Stimulated activated naive CD4-positive, alpha-beta T cell treated with Interleukin-2 at 50 U/mL for 16 hours (primary cell): ENCODE measurements at places on chromosomes 4 and X.

DNA sequence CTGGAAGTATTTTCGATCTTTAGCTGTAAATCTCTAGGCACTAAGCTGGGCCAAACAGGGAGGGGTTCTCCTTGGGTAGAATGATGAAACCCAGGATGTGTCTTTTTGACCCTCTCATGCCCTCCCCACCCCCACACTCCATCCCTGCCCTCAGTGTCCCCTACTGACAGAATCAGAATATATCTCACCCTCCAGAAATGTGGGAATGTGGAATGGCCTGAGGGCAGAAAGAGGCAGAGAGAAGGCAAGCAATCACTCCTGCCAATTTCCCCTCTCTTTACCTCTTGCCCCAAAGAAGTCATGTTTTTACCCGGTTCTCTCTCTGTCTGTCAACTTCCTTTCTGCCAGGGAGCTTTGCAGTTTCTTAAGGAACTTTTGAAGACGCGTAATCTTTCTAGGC, 34.4 kb downstream of the RAP2C start:
- DNase-seq = no peak

DNA sequence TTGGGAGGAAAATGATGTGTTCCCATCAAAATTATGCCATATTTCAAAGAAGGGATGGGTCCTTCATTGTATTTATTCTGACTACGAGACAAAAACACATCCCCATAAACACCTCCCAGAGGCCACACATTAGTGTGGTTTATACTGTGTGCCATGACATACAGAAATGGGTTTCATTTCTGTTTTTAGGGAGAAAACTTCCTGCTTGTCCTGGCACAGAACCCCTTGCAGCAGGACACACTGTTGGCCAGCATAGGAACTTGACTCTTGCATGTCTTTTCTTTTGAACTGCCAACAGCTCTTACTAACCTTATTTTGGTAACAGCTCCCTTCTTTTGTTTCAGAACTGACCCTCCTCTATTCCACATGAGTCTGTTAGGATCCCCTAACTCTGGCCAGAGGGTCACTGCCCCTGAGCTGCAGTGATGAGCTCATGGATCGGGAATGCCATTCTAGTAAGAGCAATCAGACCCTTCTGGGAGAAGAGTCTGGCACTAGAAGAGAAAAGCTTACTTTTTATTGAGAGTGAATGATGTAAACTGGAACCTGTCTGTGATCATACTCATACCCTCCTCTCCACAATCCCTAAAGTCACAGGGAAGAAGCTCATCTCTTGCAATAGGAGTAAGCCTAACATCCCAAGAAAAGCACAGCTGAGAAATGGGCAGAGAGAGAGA, 86.4 kb downstream of the SMIM20 start:
- no peak for DNase-seq

DNA sequence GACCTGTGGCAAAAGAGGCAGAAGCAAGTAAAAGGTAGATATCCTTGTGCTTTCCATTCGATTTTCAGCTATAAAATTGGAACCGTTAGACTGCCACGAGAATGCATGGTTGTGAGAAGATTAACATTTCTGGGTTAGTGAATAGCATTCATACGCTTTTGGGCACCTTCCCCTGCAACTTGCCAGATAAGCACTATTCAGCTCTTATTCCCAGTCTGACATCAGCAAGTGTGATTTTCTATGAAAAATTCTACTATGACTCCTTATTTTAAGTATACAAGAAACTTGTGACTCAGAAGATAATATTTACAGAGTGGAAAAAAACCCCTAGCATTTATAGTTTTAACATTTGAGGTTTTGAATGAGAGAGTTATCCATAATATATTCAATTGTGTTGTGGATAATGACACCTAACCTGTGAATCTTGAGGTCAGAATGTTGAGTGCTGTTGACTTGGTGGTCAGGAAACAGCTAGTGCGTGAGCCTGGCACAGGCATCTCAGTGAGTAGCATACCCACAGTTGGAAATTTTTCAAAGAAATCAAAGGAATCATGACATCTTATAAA, 3.9 kb downstream of the FGB start:
- no peak for DNase-seq

DNA sequence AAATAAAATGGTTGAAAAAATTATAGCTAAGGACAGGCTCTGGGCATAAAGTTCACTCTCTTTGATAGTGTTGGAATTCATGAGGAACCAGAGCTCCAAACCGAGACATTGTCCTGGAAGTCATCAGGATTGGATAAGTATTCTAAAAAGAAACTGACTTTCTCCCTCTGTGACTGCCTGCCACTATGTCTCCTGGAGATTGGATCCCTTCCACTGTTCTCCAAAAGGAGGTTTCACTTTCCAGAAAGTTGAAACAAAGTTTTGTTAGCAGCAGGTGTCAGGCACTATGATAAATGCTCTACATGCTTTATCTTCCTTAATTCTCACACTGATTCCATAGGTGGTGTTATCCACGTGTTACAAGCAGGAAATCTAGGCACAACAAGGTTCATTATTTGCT, 16.8 kb downstream of the BANK1 start:
- no peak for DNase-seq

DNA sequence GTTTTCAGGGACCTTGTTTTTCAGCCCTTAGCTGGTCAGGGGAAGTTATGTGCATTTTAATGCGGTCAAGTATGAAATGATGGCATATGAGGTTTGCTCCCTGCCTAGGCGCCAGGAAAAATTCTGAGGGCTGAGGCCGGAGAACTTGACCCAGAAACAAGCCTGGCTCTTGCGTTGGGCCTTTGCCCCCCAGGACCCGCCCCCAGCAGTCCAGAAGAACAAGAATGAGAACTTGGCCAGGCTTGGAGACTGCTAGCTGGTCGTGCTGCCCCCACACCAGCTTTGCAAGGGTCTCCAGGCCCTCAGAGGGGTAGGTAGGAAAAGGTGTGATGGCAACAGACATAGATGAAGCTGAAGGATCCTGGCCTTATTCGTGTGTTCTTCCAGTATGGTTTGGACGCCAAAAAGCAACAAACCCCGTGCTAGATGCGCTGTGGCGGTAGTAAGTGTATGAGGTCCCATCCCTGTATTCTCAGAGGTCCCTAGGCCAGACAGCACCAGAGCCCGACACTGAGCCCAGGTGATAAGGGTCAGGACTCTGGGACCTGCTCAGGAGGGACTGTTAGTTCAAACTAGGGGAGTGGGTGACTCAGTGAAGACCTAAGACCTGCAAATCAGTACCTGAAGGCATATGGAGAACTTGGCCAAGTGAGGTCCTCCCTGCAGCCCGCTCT, 10.5 kb downstream of the NKX3-2 start:
- DNase-seq = no peak

DNA sequence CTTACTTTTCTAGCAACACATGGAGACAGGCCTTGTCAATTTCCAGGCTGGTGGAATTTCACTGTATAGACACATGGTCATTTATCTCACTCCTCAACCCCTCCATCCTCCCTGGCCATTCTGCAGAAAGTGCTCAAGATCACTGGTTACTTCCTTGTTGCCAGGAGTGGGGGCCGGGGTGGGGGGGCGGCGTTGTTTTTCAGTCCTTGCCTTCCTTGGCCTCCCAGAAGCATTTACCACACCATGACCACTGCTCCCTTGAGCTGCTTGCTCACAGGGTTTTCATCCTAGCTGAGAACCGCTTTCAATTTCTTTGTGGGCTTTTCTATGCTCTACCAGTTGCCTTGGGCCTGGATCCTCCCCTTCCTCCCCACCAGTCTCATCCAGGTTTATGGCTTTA, 14.1 kb upstream of the BCOR start:
- DNase-seq = no peak

- no peak for DNase-seq
These were observed 334.9 kb upstream of the GATB start for GRCh38 chr4:152095701-152096070.

DNA sequence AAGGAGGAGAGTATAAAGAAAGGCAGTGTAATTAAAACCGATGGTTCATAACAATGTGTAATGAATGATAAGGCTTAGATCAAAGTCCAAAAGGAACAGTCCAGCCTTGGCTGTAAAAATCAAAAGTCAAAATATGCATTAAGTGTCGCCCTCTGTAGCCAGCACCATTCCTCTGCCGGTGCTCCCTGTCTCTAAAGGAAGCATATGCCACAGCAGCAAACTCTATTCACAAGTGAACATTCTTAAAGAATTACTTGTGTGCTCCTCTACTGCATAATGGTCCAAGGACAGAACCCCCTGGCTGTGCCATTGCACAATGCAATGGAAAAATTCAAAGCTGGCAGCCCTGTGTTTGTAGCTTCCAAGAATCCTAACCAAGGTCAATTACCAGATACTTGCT, 16.3 kb upstream of the MBNL3 start:
- no peak for DNase-seq

- DNase-seq = no peak
These were observed 190.2 kb downstream of the SMIM20 start for GRCh38 chr4:26104056-26104685.

DNA sequence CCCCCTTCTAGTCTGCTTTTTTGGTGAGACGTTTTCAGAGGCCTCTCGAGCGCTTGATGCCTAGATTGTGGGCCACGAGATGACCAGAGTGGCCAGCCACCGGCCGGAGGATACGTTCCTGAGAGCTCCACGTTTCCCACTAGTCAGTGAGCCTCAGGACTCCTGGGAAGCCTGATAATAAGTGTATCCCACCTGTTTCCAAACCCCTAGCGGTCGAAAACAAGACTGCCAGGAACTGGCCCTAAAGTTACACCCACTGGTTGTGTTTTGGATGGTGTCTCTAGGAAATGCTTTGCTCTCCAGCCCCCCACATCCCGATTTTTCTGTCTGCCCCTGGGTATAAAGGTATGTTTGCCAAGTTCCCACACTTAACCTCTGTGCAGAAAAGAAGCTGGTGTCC, 4.6 kb upstream of the RS1 start:
- no peak for DNase-seq

DNA sequence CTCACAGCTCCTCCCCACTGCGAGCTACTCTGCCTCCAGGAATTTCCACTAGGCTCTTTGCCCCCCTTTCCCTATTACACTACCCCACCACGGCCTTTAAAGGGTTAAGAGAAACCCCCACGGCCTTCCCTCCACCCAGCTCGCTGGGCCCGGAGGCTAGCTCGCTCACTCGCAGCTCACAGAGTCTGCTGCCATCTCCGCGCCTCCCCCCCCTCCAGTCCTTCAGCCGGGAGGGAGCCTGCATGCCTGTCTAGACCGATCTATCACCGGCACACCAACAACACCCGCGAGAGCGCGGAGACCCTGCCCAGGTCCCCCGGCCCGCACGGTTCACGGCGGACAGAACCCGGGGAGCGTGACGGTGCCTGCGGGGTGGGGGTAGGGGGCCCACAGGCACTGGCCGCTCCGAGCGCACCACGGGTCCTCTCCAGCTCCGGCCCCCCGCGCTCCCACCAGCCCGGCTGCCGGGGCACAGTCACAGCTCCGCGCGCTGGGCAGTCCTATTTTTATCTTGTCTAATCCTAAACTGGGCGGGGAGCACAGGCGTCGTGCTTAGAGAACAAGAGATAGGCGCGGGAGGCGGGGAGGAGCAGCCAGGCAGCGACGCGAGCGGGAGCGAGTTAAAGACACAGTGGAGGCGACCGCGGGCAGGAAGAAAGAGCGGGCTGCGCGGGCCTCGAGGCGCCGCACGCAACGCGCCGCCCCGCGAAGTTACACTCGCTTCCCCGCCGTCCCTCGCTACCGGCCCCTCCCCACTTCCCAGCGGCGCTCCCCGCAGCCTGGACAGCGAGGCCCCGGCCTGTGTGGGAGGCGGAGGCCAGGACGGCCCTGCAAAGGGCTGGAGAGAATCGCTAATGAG, 3.5 kb downstream of the BCOR start:
- peak; percentile 9 for DNase-seq

DNA sequence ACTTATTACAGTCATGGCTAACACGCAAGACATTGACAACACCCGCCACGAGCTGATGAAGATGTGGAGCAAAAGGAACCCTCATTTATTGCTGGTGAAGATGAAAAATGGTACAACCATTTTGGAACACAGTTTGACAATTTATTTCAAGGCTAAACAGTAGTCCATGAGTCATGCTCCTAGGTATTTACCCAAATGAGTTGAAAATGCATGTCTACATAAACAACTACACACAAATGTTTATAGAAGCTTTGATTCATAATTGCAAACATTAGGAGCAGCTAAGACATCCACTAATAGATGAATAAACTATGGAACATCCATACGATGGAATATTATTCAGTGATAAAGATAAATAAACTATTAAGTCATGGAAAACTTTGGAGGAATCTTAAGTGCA, 580.1 kb downstream of the RAPGEF2 start:
- no peak for DNase-seq
